ENCODE measurements at places on chromosomes 1 and 21.
A peak's percentile ranks its signal among the peaks of the same experiment; 100 is the strongest.

DNA sequence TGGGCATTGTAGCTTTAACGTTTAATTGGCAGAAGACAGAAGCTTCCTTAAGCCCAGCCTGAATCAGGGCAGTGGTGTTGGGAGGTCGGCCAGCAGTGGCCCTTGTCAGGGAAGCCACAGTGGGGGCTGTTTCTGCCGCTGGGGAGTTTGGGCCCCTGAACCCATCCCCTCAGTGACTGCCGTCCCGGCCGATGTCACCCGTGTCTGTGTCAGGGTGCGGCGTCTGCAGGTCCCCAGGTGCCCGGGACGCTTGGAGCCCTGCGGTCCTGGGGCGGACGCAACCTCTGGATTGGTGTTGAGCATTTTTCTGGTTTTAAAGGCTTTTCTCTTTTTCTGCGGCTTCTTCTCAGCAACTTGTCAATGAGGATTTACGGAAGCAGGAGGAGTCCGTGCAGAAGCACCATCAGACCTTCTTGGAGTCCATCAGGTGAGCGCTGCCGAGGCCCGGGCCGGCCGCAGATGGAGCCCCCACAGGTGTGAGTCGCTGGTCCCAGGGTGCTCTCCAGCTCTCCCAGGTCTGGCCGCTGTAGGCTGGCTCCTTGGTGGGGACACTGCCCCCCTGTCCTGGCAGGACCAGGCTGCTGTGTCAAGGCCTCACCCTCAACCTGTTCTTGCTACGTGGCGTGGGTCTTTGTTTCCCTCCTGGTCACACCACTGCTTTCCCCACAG, 2.3 kb downstream of the ATAD3C start:
- peaks cover 4% of the 10 kb centered on the region for H3K4me1 ChIP-seq
- H3K4me3 ChIP-seq = no peak overlapping the region
- DNase-seq = no peak
- no peak overlapping the region for H3K27ac ChIP-seq
- H3K27me3 ChIP-seq = peaks cover 13% of the 10 kb centered on the region

DNA sequence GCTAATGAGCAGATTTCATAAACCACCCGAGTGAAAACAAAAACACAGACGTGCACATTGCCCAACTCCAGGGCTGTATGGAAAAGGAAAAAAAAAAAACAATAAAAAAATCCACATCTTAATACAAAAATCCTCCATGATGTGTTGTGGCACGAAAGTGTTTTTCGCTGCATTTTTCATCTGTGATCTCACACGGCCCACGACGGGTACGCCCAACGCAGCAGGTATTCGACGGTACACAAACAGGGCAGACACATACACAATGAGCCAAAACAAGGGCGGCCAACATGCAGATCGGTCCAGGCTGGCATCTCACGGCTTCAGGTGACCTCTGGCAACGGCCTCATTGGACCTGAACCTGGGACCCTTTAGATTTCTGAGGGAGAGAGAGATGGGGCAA, 31.1 kb downstream of the CASZ1 start:
- H3K4me1 ChIP-seq = peaks cover 3% of the 10 kb centered on the region
- H3K36me3 ChIP-seq = no peaks in the 10 kb centered on the region
- no peak overlapping the region for H3K27ac ChIP-seq
- H3K4me3 ChIP-seq = no peak overlapping the region
- no peak for DNase-seq

- no peaks in the 10 kb centered on the region for H3K27me3 ChIP-seq
- DNase-seq = no peak
- no peak overlapping the region for H3K27ac ChIP-seq
- H3K36me3 ChIP-seq = no peaks in the 10 kb centered on the region
- H3K4me1 ChIP-seq = peaks cover 16% of the 10 kb centered on the region
- no peak overlapping the region for H3K4me3 ChIP-seq
Measured at GRCh38 chr1:174742805-174743653, 256.7 kb upstream of the CACYBP start.

- H3K27ac ChIP-seq = no peak overlapping the region
- H3K4me1 ChIP-seq = peaks cover 8% of the 10 kb centered on the region
- no peak for DNase-seq
Measured at GRCh38 chr21:45509566-45510465, 32.4 kb downstream of the SLC19A1 start.

DNA sequence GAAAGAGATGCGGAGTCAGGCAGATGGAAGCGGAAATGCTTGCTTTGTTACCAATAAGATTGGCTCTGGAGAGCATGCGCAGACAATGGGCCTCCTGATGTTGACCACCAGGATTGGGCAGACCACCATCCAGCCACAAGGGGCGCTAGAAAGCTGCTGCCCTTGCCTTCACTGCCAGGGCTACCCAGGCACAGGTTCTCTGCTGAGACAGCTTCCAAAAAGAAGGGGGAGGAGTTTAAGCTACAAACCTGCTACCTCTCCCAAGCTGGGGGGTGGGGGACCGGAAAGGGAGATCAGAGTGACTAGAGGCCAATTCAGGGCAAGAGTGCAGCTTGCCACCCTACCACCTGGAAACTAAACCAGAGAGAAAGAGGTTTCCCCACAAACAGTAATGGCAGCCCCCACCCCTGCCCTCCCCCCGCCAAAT, 369.7 kb downstream of the RRAGC start:
- H3K27me3 ChIP-seq = peaks cover 65% of the 10 kb centered on the region
- DNase-seq = no peak
- H3K4me1 ChIP-seq = peaks cover 8% of the 10 kb centered on the region
- no peak overlapping the region for H3K27ac ChIP-seq
- peaks cover 3% of the 10 kb centered on the region for H3K36me3 ChIP-seq

GRCh38 chr21:45386728-45387371, 18.1 kb upstream of the COL18A1 start:
- no peak for DNase-seq
- H3K4me1 ChIP-seq = no peaks in the 10 kb centered on the region

DNA sequence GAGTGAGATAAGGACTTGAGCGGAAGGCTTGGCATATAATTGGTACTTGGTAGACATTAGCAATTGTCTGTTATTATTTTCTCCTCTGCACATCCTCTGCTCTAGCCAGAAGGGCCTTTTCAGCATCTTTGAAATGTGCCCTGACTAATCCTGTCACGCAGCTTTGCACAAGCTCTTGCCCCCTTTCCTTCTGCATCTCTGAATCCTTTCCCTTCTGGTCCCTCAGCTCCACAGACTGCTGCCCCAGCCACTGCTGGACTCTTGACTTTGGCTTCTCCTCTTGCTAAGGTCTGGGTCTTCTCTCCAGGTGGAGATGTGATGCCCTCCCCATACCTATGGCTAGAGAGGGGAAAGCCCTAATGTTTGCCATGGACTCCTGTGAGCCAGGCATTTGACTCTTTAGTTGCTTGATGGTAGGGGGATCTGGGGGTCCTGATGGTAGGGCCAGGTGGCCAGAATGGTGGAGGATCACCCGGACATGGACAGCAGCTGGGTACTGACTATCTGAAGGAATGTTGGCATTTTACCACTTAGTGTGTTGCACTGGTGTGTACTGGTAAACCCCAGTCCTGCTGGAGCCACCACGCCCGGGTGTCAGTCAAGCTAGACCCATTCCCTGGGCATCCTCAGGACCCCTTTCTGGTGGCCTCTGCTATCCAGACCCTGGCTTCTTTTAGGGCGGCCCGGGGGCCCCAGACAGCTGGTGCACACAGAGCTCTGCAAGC, 4.4 kb downstream of the HPCA start:
- no peaks in the 10 kb centered on the region for H3K4me1 ChIP-seq
- H3K27me3 ChIP-seq = peaks cover 64% of the 10 kb centered on the region
- H3K4me3 ChIP-seq = no peak overlapping the region

- no peak for DNase-seq
- no peak overlapping the region for H3K4me3 ChIP-seq
- peaks cover 25% of the 10 kb centered on the region for H3K27me3 ChIP-seq
- H3K27ac ChIP-seq = no peak overlapping the region
- H3K36me3 ChIP-seq = no peaks in the 10 kb centered on the region
Measured at GRCh38 chr1:56710646-56711045, 65.5 kb downstream of the PRKAA2 start.

DNA sequence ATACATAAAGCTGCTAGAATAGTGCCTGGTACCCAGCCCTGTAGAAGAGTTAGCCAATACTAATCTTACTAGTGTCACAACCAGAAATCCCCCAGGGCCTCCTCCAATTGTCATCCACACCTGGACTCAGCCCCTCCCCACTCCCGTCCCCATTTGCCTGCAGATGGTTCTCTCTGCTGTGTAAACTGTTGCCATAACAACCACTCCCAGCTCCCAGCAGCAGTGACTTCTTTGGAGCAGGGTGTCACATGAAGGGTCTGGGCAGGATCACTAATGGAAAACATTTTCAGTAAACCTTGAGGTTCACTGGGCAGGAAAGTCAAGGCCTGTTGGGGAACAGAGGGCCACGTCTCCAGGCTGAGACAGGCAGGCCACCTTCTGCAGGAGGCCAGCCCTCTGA, 126.0 kb upstream of the IPO9 start:
- peaks cover 7% of the 10 kb centered on the region for H3K27me3 ChIP-seq
- no peak overlapping the region for H3K27ac ChIP-seq
- H3K4me1 ChIP-seq = peaks cover 5% of the 10 kb centered on the region
- no peak overlapping the region for H3K4me3 ChIP-seq
- no peaks in the 10 kb centered on the region for H3K36me3 ChIP-seq
- DNase-seq = no peak

GRCh38 chr1:9305216-9305615, 12.5 kb downstream of the SPSB1 start:
- H3K27ac ChIP-seq = peak overlapping the region; percentile 92
- DNase-seq = no peak
- peaks cover 2% of the 10 kb centered on the region for H3K36me3 ChIP-seq
- H3K4me1 ChIP-seq = peaks cover 43% of the 10 kb centered on the region
- peak overlapping the region; percentile 25 for H3K4me3 ChIP-seq

Data from T-helper 17 cell (primary cell).